ENCODE measurements at places on chromosomes 4 and X.

DNA sequence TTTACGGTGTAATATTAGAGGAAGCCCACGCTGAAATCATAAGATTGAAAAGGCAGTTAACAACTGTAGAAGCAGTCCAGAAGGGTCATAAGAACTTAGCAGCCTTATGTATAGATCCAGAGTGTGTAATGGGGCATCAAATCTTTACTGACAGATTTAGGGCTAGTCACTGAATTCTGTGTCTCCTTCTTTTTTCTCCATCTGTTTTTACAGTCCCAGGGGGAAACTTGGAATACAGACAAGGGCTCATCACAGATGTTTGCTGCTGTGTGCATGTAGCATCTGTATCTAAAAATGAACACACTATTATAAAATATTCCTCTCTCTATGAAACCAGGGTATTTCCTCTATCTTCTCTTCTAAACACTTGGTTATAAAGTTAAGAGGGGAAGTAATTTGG lies 43.9 kb downstream of the CYSLTR1 start:
- DNase-seq, result no peak

GRCh38 chr4:113955948-113956347 lies 23.5 kb downstream of the ARSJ start:
- no peak for DNase-seq

- DNase-seq, result no peak
Measured at GRCh38 chrX:153564047-153564606, 34.8 kb downstream of the CCNQ start.

GRCh38 chr4:53786632-53787031 lies 195.3 kb upstream of the LNX1 start:
- no peak for DNase-seq

DNA sequence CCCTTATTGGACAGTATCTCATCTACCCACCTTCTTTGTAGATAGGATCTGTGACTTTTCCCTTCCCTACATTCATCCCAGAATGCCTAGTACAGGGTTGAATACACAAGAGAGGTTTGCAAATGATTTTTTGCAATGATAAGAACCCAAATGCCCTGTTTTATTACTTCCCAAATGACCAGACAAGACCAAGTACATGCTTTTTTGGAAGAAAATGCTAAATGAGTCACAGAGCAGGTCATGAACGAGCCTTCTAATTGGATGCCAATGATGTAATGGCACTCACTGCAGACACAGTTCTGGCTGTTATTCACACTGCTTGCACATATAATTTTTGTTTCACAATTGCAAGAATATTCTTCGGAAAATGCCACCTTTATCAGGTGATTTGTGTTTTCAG lies 17.8 kb upstream of the GABRQ start:
- DNase-seq, result no peak

DNA sequence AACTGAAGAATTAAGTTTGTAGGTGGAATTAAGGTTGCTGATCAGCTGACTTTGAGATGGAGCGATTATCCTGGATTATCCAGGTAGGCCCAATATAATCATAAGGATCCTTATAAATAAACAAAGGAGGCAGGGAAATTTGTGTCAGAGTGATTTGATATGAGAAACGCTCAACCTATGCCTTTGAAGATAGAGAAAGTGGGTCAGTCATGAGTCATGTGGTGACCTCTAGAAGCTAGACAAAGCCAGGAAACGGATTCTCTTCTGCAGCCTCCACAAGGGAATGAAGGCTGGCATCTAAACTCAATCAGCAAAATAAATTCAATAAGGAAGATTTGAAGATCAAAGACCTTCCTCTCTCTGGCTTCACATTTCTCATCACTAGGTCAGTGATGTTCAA lies 41.5 kb upstream of the SMIM10 start:
- no peak for DNase-seq

Measured in KBM-7 (cell line).